ENCODE measurements at places on chromosomes 5 and 9. TPM values are rescaled to one million over a fixed set of nuclear protein-coding genes. Genes with fewer than 3 reads are reported as not detected.

GRCh38 chr9:129617167-129617566, 3.7 kb downstream of the C9orf50 start:
- ATAC-seq: peak; percentile 63

GRCh38 chr5:172569861-172570558, 71.1 kb upstream of the NEURL1B start:
- ATAC-seq: no peak

DNA sequence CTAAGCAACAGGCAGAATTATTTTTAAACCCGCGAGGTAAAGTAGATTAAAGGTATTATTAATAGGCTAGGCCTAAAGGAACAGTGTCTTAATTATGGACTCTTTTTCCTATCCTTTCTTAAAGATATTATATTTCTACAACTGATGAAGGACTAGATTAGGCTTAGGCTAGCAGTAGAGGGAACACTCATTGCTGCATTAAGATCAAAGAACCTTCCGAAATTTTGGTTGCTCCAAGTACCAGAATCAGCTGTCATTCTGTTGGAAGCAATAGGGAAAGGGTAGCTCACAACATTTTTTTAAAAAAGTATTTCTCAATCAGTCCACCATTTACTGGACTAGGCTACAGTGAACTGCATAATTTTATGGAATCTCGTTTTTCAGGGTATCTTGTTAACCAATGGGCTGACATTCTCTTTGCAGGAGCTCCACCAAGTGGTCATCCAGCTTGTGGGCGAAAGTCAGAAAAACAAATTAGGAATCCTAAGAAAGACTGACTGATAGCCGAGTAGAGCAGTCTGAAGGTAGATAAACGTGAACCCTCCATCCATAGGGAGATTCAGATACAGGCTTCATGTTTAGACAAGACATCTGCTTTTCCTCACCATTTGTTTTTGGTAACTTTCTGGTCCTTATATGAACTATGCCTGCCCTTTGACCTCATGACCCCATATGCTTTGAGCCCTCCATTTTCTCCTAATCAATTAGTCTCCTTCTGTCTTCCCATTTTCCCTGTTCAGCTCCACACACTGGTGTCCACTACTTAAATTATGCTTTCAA, 103.6 kb upstream of the CHD1 start:
- ATAC-seq: peak; percentile 79

RHOBTB3 gene
- total RNA-seq: 47.6 TPM

DNA sequence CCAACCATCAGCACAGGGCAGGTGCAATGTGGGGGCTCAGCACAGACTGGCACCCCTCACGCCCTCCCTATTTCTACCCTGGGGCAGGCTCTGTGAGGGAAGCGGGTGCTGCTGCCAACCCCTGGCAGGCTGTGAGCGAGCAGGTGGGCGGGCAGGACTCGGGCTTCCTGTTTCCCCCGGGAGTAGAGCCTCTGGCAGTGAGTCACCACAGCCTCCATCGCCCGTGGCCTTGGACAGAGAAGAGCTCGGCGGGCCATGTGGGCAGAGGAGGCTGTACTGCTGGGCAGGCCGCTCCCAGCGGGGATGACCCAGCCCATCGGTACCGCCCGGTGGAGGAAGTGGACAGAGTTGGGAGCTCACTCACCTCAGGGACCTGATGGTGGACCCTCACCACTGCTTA, 16.6 kb downstream of the KCNT1 start:
- peak; percentile 42 for ATAC-seq

DNA sequence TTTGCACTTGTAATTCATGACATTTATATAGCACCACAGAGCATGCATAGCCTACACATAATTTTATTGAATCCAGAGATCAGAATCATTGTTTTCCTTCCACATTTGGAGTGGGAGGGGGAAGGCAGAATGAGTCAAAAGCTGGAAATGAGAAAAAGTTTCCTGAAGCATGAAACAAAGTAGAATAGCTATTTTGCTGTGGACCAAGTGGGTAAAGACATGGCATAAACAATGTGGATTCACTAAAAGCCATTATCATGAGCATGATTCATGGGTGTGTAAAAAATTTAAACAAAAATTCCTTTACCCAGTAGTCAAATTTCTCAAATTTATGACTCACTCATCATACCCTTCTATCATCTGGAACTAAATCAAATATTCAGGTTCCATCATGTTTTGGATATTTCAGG, 97.9 kb downstream of the YIPF5 start:
- ATAC-seq: no peak

Measured in motor neuron (in vitro differentiated cells).